Activated T-helper 1 cell treated with anti-CD3 and anti-CD28 coated beads, Interleukin-2, amount 50 U/mL, for 16 hours (primary cell): ENCODE measurements at places on chromosomes 1 and 21.

DNA sequence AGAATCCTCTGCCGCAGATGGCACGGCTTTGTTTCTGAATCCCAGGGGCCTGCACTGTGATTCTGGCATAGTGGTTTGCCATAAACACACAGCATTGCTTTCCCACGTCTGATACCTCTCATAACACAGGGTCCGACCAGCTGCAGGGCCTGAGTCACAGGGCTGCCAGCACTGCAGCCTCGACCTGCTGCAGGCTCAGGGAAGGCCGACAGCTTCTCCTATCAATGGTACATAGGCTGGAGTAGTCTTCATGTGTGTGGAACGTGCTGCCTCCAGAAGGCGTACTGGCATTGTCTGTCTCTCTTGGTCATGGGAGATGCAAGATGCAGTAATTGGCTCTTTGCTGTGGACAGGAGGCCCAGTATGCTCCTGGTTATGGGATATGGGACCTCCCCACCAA, 53.5 kb upstream of the PDE9A start:
- no peak for DNase-seq

DNA sequence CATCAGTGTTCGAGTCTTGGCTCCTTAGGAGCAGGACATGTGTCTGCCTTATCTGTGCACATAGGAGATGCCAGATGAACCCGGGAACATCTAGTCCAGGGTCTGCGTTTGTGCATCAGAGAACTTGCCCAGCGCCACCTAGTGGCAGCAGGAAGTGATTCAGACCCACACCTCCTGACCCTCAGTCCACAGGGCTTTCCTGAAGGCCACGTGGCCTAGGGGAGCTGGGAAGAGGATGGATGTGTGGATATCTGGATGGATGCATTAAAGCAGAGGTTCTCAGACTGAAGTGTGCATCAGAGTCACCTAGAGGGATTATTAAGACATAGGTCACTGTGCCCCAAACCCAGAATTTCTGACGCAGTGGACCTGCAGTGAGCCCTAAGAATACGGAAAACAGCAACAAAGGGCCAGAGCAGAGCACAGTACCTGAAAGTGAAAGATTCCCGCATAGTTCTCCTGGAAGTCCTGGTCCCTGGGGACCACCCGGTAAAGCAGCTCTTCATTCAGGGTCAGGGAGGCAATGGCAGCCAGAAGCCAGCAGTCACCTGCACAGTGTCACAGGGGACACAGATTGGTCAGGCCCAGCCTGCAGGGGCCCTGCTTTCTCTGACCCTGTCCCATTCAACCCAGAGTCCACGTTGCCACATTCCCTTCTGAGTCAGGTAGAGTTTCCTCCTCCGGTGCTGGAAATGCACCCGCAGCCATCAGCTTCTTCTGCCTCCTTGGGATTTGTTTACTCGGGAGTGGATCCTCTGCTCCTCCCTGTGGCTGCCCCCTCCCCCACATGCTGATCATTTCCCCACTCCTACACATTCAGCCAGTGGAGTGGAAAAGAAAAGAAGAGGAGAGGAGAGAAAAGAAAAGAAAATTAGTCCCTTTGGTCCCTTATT, 37.0 kb downstream of the CAPN8 start:
- DNase-seq = peak; percentile 13

GRCh38 chr1:176809292-176809691, 346.3 kb downstream of the PAPPA2 start:
- DNase-seq = no peak

DNA sequence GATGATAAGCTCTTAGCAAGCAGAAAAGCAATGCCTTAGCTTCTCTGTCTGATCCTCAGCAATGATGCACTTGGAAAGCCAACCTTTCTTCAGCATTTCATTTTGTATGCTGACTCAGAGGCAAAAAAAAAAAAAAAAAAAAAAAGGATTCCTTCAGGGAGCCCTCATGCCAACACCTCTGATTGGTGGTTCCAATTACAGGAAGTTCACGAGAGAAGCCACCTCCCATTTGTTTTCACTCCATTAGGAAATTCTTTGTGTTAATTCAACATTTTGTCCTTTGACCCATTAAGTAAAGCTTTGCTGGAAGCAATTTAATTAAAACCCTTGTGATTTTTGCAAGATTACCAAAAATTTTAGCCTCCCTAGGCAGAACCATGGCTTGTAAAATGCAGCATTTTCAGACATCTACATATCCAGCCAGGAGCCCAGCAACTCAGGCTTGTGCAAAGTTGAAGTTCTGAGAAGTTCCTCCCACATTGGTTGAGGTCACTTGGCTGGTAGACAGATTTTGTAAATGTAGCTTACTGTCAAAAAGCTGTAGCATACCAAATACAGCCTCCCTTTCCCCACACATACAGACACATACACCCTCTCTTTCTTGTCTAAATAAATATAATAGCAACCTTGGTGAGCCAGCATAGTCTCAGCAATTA, 27.1 kb upstream of the VTCN1 start:
- no peak for DNase-seq

- no peak for DNase-seq
Measured at GRCh38 chr1:245091818-245092637, 62.8 kb upstream of the KIF26B start.

- DNase-seq = no peak
Measured at GRCh38 chr1:99457381-99458165, 188.3 kb upstream of the PALMD start.

DNA sequence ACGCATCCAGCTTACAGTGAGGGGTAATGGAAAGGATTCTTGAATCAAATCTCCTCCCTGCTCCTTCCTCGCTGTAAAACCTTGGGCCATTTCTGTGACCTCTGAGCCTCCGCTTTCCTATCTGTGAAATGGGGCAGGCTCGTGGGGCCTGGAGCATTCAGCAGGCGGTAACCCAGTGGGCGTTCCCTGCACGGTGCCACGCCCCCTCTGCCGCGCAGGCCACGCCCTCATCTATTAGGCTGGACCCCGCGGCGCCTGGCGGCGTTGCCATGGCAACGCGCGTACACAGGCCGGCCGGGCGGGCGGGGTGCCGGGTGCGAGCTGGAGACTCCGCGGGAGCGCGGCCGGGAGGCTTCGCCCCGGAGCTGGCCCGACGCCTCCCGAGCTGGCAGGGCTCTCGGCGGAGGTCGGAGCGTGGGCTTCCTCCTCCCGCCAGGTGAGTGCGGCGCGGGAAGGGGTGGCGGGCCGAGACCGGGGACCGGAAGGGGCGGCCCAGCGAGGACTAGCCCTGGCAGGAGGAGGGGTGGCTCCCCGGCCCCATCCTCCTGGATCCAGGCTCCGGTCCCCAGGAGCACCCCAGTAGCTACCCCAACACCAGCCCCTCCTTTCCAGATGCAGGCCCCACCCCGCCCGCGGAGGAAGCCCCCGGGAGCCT, at the start of gene FHAD1:
FHAD1 (plus strand) TSS at position 264 of the 655 bp plus-strand sequence. CDS start 4,562 bp downstream, outside the sequence.
- DNase-seq = peak; percentile 7

DNA sequence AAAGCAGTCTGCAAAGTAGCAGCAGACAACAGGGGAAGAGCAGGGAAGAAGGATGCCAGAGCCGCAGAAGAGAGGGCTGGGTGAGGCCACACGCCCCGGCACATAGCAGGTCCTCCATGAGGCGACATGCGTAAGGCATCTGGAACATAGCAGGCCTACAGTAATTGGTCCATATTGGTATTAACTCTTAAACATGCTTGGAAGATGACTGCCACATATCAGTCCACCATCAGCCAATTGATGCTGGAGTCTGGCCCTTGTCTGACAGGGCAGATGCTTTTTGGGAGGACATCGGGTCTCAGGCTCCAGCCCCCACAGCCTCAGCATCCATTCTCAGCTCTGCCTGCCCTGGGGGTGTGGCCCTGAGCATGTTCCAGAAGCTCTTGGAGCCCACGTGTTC, 93.7 kb downstream of the TAS1R2 start:
- DNase-seq = no peak

- no peak for DNase-seq
Measured at GRCh38 chr1:86708920-86709319, 4.5 kb downstream of the SH3GLB1 start.

DNA sequence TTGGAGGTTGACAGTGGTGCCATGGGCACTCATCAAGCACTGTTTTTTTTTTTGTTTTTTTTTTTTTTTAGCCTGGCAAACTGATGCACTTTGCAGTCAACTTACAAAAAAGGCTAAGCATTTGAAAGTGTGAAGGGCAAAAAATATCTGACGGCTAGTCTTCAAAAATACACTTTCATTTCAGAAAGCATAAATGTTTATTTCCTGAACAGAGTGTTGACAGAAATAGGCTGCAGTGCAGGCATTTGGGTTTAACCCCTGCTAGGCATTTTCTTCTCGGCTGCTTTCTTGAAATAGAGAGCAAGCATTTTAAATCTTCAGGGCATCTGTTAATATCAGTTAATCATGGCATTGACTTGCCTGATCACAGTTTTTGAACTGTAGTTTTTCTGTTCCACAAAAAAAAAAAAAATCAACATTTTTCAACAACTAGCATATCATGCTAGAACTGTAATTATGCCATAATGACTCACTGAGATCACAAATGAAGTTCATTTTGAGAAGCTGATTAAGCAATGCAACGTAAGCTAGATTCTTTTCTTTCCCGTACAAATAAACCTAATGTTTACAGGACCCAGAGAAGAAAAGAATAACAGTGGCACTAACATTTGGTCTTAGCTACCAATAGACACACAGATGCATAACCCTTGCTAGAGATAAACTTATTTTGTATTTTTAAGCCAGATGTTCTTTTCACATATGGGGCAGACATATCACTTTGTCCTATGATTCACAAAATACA, 100.4 kb upstream of the USH2A start:
- no peak for DNase-seq

DNA sequence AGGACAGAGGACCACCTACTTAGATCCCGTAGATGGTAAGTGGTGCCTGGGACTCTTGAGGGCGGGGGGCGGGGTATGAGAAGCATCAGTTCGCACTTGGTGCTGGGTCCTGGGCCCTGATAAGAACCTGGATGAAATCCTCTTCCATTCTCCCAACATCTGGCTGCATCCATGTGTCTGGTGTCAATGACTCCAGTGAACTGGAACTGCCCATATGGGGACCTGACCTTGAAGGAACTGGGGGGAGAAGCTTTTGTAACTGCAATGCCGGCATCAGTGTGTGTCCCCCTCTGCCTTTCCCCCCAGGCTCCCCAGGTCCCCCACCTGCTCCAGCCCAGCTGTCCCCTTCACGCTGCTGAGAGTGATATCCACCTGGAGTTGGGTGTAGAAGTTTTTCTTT, 49.7 kb upstream of the EPB41 start:
- no peak for DNase-seq

DNA sequence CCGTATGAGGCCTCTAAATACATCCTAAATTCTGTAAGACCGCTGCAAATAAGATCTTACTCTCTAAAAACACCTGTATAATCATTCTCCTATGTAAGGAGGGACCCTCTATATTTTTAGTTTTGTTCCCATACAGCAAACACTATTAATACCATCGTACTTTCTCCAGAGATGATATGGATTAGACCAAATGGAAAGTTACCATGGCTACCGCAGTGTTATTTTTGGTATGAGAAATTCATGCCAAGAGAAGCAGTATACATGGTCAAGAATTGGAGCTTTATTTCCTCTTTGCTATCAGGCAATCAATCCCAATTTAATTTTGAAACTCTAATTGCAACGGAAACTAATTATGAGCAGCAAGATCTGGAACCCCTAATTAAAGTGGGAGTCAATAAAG, 70.0 kb downstream of the BCAR3 start:
- no peak for DNase-seq

DNA sequence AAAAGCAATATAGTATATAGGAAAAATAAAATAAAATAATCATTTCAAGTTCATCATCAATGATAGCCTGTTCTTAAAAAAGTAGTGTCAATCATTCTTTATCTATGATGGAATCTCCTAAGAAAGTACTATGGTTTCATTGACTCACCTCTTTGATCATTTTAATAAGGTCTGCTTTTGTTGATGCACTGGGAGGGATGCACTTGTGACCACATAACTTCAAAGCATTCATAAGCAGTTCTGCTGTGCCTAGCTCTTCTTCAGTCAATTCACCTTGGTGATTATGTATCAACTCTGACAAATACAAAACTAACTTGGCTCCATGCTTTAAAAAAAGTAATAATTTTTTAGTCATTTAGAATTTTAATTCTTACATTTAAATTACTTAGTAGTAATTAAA, 84.8 kb upstream of the GNG4 start:
- DNase-seq = no peak

- DNase-seq = no peak
Measured at GRCh38 chr1:230266456-230266855, 159.7 kb downstream of the PGBD5 start.
